ENCODE measurements at places on chromosomes 1 and 21.

GRCh38 chr1:228987736-228988506, 252.6 kb downstream of the RHOU start:
- no peak for DNase-seq

- DNase-seq = no peak
Measured at GRCh38 chr1:94708299-94708685, 111.9 kb upstream of the SLC44A3 start.

DNA sequence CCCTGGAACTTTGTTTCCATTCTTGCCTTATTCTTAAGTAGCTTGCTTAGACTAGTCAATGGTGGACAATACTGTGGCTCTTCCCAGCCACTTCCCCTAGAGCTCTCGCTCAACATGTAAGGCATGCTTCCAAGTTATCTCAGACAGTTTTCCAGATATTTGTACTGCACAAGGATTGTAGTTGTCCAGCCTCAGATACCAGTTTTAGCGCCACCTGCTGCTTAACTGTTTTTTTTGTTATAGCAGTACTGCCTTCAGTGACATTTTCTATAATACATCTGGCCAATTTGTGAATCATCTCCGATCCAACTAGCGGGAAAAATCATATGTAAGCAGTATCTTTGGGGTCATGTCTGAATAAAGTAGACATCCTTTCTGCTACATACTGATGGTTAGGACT, 346.7 kb upstream of the ADGRL4 start:
- DNase-seq = peak; percentile 73

DNA sequence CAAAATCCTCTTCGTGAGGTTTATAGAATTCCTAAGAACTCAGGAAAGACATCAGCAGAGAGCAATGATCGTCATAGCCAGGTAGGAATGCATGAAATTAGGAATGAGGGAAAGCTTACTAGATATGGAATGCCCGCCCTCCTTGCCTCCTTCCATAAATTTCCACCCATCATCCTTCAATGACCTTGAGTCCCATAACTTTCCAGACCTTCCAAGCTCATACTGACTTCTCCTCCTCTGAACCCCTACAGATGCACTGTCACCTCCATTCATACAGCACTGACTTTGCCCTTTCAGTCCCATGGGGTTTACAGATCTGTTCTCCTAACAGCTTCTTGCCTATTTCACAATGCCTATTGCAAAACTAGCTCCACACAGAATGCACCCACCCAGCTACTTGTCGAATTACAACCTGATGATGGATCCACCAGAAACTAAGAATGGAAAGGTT, 23.8 kb upstream of the PPP1R15B start:
- peak; percentile 88 for DNase-seq

DNA sequence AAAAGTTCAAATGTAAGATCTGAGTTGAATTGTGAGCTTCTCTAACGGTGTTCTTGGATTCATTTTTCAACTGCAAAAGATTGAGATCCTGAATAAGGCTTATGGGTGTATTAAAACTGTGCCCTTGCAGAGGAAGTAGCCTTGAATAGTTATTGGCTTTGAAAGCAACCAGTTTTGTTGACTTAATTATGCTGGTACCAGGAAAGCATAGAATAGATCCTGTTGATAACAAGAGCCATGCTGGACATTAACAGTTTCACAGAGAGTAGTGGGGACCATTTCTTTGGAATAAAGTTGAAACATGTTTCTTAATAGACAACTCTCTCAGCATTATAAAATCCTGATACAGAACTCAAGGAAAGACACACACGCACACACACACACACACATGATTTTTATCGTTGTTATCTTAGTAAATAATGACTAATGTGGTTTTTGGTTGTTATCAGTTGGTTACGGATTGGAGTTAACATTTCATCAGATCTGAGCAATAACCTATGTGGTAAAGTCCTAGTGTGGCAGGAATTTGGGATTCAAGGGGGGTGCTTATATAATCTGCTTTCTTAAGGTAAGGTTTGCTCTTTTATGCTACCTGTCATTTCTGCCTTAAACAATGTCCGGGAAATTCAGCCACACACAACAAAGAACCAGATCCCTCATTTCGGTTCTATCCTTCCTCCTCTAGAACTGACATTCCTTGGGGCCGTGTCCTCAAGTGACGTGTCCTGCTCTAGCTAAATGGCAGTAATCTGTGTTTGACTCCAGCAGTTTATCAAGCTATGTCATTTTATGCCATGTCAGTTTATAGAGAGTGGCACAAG, 330.9 kb downstream of the CHRM3 start:
- DNase-seq = no peak

DNA sequence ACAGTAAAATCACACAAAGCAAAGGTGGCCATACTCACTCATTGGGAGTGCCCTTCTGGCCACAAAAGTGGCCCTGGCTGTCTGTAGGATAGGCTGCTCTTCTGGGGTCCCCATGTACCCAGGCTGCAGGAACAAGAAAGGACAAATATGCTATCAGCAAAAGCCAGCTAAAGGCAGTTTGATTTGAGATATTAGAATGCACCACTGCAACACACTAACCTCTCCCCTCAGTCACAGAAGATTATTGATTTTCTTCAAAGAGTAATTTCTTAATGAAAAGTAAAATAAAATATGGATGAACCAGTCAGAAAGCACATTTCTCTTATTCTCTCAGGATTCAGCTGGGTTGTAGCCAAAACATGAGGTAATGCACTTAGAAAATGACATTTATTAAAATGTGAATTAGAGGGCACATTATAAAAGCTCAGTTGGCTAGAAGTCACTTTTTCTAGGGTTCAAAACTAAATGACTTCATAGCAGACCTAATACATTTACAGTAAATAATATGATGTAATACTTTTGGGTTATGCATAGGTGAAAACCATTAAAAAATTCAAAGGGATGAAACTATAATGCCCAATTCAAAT, 140.8 kb downstream of the LHX8 start:
- no peak for DNase-seq

- DNase-seq = no peak
Measured at GRCh38 chr1:85379203-85380136, 85.5 kb downstream of the DDAH1 start.

DNA sequence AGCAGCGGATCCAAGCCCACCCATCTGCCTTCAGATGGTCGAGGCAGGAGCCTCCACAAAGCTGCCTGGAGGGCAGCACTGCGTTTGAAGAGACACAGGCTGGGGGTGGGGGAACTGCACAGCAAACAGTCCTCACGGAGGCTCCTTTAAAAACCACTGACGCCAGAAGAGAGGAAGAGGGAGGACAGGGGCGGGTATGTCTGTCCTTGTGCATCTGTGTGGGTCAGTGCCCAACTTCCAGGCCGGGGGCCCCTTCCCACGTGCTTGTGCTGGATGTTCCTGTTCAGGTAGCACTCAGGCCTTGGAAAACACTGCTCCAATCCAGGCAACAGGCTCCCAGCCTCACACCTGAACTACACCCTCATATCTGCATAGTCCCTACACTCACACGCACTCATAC, 7.7 kb downstream of the AHDC1 start:
- no peak for DNase-seq

- DNase-seq = no peak
Measured at GRCh38 chr21:46046471-46046870, 51.4 kb upstream of the COL6A2 start.

DNA sequence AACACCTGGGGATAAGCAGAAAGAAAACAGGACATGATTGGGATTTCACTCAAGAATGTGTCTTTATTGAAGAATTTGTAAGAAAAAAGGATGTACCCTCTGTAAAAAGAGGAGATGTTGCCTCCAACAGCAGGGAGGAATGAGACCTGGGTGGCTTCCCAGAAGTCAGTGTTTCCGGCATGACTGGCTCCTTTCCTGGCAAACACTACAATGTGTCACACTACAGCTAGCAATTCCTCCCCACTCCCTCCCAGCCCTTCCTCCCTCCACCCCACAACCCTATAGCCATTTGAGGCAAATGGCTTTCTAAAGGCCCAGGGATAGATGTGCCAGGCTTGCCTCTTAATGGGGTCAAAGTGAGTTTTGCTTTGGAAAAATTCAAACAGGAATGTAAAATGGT, 11.5 kb upstream of the COL8A2 start:
- peak; percentile 95 for DNase-seq

- no peak for DNase-seq
Measured at GRCh38 chr1:109508001-109508872, 1.3 kb downstream of the AMIGO1 start.

DNA sequence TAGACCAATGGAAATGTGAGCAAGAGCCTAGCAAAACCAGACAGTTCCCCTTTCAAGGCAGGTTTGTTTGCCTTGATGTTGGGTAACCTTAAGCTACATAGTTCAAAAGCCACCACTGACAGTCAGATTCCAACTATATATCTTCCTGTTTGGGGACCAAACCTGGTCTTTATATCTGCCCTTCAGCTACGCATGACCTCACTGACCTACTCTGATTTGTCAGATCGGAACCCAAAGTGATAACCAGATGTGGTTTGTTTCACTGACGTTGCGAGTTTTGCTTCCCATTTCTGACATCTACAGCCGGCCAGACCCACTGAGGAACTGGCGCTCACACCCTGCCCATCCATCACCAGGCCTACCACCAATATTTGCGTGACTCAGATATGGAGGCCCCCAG, 361.1 kb upstream of the CHRM3 start:
- DNase-seq = no peak

GRCh38 chr21:38234395-38235142, 22.2 kb upstream of the KCNJ15 start:
- no peak for DNase-seq

- DNase-seq = peak; percentile 35
Measured at GRCh38 chr1:108893141-108893530, 16.4 kb downstream of the GPSM2 start.

GRCh38 chr21:44929242-44929798, 8.6 kb upstream of the ITGB2 start:
- DNase-seq = peak; percentile 32

GRCh38 chr1:227729144-227729880, 5.8 kb downstream of the JMJD4 start:
- no peak for DNase-seq

- DNase-seq = no peak
Measured at GRCh38 chr1:6824665-6825368, 39.6 kb downstream of the CAMTA1 start.

GRCh38 chr1:119380983-119381662, 12.5 kb downstream of the HAO2 start:
- no peak for DNase-seq

DNA sequence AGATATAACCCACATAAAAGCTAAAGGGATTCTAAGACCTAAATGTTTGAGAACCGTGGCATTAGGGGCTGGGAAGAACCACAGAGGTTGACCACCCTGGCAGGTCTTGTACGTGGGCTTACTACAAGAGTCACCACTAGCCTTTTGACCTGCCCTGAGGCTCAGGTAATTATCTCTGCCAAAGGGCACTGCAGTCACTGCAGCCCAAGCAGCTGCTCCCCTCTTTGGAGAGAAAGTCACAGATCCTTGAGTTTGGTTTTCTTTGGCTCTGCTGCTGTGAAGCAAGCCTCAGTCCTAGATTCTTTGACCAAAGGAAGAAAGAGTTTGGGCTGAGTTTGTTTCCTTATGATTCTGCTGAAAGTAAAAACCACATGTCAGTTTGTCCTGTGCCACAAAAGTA, 11.6 kb downstream of the PARK7 start:
- DNase-seq = no peak

- peak; percentile 49 for DNase-seq
Measured at GRCh38 chr1:17725084-17725719, 29.9 kb upstream of the ACTL8 start.

GRCh38 chr1:46535063-46535462, 16.4 kb downstream of the KNCN start:
- DNase-seq = peak; percentile 50

DNA sequence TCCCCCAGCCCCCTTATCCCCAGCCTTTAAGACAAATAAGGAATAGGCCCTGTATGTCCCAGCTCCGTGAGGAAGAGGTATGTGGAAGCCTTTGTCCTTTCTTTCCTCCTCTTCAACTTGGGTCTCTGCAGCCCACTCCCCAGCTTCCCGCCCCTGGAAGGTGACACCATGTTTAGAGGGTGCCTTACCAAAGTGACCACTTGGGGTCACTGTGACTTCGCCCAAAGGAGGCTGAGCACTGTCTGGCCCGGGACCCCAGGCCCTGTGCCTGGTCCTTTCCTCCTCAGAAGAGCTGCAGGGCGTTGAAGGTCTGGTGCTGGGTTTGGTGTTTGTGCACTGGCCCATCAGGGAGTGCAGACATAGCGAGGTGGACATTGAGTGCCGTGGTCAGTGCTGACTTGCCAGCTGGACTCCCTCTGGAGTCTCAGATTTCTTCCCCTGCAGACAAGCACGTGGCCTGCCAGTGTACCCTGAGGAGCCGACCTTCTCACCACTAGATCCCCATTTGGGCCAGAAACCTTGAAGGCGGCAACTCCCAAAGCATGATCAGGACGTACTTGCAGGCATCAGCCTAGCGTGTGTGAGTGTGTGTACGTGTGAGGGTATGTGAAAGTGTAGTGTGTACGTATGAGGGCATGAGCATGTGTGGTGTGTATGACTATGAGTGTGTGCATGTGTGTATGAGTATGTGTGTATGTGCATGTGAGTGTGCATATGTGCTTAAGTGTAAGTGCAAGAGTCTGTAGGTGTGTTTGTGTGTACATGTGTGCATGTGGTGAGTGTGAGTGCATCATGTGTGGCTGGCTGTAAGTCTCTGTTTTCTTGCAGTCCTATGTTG, 181.4 kb upstream of the KIAA0040 start:
- DNase-seq = peak; percentile 30

DNA sequence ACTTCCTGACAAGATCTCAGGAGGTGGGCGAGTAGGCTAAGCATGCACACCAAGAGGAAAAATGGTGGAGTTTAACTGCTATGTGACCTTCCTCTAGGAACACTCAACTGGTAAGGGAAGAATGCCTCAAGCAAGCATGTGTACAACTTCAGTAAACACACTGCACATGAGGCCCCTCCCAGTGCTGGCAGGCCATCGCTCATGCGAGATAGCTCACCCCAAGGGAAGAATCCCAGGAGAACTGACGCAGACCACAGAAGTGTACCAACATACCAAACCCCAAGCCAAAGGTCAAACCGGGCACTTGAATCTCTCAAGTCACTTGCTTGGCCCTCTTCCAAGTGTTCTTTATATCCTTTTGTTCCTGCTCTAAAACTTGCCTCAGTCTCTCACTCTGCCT, 40.5 kb upstream of the GALNT2 start:
- no peak for DNase-seq

DNA sequence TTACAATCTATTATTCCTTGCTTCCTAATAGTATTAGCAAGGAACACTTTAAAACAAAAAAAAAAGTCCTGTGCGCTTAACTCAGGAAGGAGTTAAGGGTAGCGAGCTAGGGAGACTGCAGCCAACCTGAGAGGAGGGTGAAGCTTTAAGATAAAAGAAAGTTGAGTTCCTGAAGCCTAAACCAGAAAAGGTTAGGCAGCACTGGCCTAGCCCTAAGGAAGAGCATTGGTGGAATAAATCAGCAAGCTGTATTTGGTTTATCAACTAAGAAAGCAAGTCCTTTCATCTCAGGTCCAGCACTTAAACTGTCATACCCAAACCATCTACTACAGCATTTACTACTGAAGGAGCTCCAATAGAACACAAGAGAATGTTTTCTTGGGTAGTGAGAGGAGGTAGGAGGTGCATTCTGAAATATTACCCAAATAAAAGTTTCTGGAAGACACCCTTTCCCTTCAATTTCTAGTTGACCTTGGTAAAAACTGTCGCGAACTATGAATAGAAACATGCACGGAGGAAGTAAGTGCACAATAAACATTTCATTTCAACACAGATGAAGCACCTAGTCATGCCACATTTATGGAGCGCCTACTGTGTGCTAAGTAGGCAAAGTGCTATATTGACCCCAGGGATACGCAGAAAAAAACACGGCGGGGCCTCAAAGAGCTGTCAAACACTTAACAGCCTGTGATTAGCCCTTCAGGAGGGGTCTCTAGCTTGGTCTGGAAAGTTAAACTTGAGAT, 1.3 kb downstream of the GLRX2 start:
- DNase-seq = peak; percentile 40

- peak; percentile 36 for DNase-seq
Measured at GRCh38 chr21:38455403-38455802, 42.9 kb downstream of the ERG start.
